Activated naive CD4-positive, alpha-beta T cell (primary cell): ENCODE measurements at places on chromosomes 1 and 21.

DNA sequence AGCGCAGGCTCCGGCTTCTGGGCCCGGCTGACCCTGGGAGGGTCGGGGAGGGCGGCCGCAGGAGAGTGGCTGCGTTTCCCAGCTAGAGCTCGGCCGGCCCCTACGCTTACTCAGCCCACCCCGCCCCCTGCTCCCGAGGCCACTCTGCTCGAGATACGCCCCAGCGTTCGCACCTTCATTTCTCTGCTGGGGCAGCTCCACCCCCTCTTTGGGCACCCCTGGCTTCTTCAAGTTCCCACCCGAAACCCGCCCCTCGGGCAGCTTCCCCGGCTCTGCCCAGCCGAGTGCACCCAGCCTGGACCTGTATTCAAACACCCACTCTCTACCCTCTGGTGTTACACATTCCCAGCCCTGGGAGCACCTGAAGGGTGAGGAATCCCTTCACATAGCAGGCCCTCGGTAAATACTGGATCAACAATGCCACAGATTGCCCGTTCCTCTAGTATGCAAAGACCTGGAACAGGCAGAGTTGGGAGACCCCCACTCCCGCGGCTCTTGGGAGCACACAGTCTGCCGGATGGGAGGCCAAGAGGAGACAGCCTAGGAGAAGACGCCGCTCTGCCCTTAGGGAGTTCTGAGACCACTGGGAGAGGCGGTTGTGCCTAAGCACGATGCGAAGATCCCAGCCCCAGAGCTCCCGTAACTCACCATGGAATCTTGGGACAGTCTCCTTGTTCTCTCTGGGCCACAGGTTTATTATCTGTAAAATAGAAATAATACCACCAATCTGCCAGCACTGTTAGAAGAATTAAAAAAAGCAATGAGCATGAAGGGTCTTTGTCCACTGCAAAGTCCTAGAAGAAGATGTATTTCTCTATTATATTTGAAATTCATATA lies 566 bp upstream of the PAQR7 start:
- DNase-seq, result no peak

DNA sequence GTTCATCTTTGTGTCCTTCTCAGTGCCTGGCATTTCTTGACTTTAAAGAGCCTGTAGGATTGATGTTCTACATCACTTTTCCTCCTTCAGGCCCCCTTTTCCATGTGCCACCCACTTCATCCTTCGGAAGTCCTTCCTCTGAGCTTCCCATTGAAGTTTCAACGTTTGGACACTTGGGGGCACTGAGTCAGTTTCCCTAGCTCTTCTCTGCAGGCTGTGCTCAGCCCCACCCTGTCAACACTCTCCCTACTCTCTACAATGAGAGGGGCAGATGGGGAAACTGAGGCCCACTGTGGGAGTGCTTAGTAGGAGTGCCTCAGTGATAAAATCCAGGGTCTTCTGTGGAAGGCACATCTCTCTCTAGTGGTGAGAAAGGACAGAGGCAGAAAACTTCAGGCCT lies 11.9 kb downstream of the KCNJ10 start:
- no peak for DNase-seq

- DNase-seq, result no peak
Measured at GRCh38 chr1:40610156-40610555, 55.3 kb downstream of the RIMS3 start.

DNA sequence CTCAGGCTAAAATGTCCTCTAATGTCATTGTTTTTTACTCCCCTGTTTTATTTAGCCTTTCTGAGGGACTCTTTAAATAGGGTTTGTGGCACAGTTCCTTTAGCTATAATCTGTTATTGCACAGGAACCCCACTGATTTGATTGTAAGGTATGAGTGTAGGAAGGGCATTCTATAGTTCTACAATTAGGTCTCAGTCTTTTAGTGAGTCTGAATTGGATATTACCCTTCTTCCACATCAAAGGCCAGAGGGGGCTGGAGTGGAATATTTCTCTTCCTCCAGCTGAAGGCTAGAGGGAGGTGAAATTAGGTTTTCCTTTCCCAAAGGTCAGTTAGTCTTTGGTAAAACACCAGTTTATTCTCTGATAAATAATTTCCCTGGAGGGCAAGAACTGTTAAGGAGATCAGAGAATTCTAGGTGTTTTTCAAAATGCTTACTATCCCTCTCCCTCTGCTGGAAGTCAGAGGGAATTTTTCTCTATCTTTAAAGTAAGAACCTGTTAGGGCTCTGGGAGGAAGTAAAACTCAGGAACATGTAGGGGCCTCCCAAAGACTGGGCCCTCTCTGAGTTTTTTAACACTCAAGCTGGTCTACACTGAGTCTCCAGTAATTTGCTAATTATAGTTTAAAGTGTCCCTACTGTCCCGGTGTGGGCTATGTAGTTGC lies 176.3 kb upstream of the ZNHIT6 start:
- no peak for DNase-seq

DNA sequence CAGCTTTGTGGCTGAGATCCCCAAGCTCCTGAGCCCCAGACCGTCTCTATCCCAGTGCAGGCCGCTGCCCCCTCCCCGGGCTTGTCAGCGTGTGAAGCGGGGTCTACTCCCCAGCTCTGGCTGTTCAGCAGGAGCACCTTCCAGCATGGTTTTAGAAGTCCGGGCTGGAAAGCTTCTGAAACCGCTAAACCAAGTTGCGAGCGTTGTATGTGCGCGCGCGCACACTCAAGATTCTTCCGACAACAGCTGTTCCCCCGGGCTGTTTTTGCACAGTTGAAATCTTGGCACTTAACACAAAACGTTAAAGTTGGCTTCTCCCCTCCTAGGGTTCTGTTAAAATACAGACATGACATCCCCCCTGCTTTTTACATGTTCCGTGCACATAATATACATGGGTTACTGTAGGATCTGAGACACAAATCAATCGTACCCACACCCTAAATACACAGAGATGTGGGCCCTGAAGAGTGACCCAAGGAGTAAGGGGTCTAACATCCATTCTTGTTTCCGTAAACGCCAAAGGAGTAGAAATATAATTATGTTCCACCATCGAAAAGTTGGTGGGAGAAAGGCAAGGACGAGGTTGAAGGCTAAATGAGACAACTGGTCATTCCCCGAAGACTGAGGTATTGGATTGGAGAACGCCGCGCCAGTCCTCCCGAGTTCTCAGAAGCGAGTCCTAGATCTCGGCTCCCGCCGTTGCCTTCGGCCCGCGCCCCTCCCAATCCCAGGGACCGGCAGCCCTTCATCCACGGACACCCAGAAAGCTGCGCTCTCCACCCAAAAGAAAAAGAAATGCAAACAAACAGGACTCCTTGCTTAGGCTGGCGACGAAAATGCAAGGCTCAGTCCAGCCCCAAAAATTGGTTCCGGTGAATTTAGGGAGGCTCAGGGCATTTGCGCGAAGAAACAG lies 1.3 kb downstream of the TBX15 start:
- no peak for DNase-seq

DNA sequence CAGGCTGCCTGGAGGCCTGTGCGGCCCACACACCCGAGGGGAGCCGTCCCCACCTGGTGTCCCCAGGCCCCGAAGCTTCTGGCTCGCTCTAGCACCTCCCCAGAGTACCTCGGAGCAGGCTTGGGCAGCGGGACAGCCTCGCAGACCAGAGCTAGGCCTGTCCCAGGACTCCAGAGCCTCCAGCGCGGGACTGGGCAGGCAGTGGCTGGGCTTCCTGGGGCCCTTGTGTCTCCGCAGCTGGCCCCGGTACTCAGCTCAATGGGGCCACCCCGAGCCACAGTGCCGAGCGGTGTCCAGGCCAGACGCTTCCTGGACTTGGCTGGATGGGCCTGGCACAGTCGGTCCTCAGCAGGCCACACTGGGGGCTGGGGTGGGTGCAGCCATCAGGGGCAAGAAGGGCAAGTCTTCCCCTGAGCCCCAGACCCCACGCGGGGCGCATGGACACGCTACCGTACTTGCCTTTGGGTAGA lies 4.9 kb downstream of the SCNN1D start:
- no peak for DNase-seq

DNA sequence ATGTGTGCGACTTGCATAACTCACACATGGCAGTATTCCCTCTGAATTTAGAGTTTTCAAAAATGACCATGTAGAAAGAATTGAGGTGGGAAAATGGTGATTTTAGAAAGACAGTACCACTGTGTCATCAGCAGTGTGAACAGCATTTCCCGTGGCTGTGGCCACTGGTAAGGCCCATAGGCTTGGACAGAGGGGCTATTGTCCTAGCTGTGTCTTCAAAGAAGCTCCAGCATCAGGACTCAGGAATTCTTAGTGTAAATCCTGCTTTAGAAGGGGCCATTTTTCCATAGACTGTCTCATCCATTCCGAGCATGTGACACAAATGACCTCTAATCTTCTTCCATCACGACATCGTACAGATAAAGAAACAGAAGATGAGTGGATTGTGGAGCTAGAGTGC lies 119.3 kb upstream of the BACE2 start:
- DNase-seq, result no peak

- no peak for DNase-seq
Measured at GRCh38 chr21:45911806-45912325, 69.7 kb upstream of the COL6A1 start.

DNA sequence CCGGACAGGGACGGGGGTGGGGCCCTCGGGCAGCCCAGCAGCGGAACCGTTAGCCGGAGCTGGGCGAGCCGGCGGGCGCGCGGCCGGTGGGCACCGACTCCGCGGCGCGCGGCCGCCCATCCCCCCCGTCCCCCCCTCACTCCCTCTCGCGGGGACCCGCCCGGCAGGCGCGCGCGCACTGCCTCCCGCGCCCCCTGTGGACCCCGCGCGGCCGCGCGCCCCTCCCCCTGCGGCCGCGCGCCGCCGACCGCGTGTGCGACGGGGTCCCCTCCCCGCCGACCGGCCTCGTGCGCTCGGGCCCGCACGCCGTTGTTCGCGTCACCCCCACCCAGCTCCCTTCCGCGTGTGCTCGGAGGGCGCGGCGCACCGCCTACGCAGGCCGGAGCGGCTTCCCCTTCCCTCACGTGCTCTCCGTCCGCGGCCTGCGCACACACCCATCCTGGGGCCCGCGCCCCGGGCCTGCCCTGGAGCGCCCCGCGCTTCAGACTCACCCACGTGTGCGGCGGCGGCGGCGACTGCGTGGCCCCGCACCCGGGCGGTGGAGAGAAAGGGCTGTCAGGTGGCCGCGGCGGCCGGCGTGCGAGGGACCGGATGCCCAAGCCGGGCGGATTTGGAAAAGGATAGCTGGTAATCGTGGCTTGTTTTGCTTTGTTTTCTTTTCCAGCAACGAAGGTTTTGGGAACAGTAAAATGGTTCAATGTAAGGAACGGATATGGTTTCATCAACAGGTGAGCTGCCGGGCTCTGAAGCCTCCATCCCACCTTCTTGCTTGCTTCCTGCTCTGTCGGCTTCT lies 717 bp downstream of the YBX1 start:
- peak; percentile 32 for DNase-seq

GRCh38 chr1:47664356-47664755 lies 226.5 kb downstream of the FOXD2 start:
- no peak for DNase-seq

DNA sequence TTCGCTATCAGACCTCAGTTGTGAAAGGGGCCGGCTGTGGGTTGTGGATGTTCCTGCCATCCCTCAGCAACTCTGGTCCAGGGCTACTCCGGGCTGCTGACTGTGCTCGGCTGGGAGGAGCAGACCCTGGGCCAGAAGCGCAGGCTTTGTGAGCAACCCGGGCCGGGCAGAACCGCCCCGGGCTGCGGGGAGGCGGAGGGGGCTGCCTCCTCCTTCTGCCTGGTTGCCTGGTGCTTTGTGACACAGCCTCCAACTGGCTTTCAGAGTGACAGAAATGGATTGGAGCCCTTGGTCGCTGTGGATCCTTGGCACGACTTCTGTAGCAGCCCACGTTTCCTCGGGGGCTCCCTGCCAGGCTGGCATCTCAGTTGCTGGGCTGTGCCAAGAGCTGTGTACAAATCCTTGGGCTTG lies 10.0 kb downstream of the DRAXIN start:
- no peak for DNase-seq

DNA sequence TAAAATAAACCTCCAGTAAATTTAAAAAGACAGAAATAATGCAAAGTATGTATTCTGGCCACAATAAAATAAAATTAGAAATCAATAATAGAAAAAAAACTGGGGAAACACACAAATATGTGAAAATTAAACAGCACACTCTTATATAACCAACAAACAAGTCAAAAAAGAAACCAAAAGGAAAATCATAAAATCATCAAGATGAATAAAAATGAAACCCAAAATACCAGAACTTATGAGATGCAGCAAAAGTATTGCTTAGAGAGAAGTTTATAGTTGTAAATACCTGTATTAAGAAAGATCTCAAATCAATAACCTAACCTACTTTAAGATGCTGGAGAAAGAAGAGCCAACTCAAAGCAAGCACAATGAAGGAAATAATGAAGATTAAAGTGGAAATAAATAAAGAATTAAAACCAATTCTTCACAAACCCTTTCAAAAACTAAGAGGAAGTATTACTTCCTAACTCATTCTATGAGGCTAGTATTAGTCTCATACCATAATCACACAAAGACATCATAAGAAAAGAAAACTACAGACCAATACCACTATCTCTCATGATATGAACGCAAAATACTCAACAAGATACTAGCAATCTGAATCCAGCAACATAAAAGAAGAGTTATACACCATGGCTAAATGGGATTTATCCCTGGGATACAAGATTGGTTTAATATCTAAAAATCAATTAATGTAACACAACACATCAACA lies 6.4 kb upstream of the KRTAP10-3 start:
- no peak for DNase-seq

DNA sequence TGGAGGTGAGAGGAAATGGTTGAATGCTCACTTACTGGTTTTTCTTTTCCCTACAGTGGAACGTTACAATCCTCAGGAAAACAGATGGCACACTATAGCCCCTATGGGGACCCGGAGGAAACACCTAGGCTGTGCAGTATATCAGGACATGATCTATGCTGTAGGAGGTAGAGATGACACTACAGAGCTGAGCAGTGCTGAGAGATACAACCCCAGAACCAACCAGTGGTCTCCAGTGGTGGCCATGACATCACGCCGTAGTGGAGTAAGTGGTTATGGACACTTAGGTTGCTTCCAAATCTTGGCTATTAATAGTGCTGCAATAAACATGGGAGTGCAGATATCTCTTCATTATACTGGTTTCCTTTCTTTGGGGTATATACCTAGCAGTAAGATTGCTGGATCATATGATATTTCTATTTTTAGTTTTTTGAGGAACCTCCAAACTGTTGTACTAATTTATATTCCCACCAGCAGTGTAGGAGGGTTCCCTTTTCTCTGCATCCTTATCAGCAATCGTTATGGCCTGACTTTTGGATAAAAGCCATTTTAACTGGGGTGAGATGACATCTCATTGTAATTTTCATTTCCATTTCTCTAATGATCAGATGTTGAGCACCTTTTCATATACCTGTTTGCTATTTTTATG lies 48.8 kb upstream of the DARS2 start:
- no peak for DNase-seq

- no peak for DNase-seq
Measured at GRCh38 chr1:236917448-236917847, 86.8 kb downstream of the MT1HL1 start.
